Stimulated activated CD8-positive, alpha-beta memory T cell treated with anti-CD3 and anti-CD28 coated beads, Interleukin-2, amount 100 ng/mL, for 48 hours (primary cell): ENCODE measurements at places on chromosomes 1 and 21.

DNA sequence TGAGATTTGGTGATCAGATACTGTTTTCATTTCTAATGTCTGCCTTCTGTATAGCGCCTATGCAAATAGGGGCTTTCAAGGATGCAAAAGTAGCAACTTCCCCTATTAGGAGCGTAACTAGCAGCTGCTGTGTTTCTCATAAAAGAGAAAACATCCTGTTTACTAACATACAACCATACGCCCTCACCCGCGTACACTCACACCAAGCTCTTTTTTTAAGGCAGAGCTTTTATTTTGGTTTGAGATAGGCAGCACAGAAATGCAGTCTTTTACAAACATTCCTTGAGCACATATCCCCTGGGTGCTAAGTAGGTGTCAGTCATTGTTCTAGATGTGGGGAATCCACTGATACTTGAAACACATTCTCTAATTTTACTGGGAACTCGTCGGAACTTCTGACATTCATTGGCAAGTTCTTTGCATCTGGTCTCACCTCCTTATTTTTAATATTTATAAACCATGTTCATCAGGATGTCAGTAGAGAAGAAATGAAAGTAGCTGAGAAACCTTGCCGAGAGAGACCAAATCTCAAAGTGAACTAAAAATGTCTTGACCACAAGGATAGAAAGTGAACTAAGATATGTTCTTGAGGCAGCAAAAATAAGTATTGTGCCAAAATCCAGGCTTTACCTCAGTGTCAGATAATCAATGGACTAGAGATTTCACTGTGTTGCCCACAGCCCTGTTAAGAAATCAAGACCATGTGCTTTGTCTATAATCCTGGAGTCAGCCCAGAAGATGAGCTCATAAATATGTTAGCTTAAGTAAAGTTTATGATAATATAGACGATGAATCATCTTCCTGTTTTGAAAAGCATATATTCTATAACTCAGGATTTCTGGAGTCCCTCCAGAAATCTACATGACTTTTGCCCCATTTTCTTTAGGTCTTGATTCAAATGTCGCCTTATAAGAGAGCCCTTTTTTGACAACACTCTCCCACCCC lies 350.9 kb downstream of the ST6GALNAC3 start:
- DNase-seq: no peak

DNA sequence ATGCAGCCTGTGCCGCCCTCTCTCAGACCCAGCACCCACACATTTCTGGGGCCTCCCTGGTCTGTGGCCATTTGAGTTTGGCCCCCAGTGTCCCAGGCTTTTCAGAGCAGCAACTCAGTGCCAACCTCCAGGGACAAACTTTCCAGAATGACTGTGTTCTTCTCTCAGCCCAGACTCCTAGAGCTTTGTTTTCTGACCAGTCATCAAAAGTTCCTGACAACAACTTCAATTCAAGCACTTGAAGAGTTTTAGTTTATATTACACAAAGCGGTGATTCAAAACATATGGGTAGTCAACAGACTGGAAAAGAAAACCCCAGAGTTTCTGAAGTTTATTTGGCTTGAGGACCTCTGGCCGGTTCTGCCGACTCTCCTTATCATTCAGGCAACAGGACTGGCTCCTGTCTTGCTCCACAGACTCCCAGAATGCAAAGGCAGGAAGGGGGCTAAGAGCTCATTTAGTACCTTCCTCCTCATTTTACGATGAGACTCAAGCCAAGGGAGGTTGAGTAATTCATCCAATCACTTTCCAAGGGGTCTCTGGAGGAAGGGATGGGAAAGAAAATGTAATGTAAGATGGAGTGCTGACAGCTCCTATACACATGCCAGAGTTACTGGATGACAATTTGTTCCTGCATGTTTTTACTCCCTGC lies 27.0 kb upstream of the TIAM1 start:
- no peak for DNase-seq

- no peak for DNase-seq
Measured at GRCh38 chr1:192849442-192849841, 40.6 kb downstream of the RGS2 start.

GRCh38 chr1:239269706-239270105 lies 116.7 kb upstream of the CHRM3 start:
- DNase-seq: no peak

GRCh38 chr1:151266315-151266714 lies 11.8 kb downstream of the PSMD4 start:
- no peak for DNase-seq

DNA sequence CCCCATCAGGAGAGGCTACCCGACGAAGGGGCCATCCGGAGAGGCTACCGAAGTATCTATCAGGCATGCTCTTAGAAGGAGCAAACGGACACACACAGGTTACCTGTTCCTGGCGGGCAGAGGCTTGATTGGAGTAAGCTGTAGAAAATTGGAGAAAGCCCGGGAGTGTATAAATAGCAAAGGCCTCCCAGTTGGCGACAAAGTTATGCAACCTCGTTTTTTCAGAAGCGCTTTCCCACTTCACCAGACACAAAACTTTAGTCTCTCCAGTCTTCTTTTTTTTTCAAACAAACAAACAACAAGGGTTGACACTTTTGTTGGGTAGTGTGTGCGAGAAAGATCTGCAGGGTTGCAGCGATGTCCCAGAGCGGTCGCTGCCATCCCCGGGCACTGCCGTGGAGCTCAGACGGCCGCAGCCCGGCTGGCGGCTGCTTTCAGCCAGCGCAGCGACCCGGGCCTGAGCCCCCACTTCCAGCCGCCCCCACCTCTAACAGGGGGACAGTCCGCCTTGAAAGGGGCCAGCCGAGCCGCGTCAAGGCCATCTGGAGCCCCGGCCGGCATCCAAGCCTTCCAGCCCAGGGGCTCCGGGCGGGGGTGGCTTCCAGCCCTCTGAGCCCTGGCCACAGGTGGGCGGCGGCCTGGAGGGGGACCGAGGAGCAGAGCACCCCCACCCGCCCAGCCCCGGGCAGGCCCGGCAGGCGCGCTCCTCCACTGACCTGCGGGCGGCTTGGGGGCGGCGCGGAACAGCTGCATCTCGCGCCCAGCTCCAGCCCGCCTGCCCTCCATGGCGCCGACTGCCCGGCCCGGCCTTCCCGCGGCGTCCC lies 616 bp downstream of the MCOLN3 start:
- DNase-seq: no peak
